Stimulated activated CD8-positive, alpha-beta memory T cell treated with anti-CD3 and anti-CD28 coated beads, Interleukin-7, amount 100 ng/mL, for 48 hours (primary cell): ENCODE measurements at places on chromosomes 13 and 19.

DNA sequence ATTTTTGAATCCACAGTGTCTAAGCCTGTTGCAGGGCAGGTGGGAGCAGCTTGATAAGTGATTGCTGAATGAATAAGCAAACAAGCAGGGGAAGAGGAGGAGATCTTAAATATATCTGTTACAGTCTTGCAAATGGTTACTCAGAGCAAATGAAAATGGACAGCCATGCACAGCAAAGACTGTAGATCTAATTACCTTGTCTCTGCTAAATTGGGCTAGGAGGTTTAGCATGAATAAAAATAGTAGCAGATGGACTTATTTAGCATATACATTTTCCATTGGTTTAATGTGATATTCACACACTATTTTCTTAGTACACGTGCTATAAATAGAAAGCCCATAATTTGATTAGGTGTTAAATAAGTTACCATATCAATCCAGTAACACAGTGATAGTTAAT is 72.9 kb upstream of the FARP1 start:
- DNase-seq, result no peak

DNA sequence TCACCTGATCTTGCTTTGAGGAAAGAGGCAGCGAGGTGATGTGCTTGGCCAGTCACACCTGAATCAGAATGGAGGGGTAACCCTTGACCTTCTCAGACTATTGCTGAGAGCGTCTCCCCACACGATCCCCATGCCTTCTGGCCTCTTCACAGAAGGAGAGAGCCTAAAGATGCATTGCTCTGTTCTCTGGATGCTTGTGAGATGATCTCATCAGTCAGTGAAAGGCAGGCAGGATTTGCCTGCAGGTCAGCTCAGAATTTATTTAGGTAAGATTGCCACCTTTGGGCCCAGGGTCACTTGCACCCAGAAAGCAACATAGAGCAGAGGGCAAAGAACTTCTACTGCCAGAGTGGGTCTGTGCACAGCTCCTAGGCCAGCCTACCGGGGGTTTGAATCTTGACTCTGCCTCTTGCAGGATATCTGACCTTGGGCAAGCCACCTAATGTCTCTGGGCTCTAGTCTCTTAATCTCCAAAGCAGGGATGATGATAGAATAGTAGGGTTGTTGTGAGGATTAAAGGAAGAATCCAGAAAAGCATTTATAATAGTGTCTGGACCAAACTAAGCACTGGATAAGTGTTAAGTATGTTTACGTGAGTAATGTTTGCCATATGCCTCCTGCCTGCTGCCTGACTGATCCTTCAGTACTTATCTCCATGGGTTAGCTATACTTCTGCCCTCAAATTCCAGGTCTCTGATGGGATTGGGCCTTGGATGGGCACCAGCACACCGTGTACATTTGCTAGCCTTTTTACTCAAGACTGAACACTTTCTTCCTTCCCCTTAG is 8.4 kb upstream of the FLT1 start:
- DNase-seq, result no peak

GRCh38 chr13:102090532-102090931 is 311.3 kb downstream of the FGF14 start:
- DNase-seq, result no peak

DNA sequence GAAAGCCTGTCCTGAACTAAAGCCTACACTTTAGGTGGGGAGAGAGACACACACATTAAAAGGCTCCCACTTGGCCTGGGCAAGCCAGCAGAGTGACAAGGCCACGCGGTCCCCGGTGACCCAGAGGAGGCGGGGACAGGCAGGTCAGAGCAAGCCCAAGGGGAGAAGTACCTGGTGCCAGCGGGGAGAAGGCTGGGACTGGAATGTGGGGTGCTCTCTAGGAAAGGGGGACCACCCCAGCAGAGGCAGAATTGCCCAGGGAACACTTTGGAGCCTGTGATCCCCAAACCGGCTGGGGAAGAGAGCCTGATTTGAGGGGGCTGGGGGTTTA is 82.3 kb downstream of the RAB20 start:
- no peak for DNase-seq

- no peak for DNase-seq
Observed at GRCh38 chr13:22447132-22447886, 733.5 kb upstream of the SGCG start.

- DNase-seq, result no peak
Observed at GRCh38 chr19:34236035-34236987, 18.0 kb upstream of the GARRE1 start.

DNA sequence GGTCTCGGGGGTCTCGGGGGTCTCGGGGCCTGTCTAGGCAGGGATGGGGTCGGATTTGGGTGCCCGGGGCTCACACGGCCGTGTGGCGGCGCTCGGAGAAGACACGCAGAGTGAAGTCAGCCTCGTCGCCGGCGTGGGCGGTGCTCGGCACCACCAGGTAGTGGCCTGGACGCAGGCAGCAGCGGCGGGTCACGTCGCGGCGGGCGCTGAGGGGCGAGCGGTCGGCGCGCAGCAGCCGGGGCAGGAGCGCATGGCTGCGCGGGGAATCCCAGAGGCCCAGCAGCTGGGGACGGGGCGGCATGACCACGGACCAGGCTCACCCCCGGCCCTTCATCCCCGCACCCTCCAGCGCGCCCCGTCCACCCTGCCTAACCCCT is 8.2 kb downstream of the CAPN12 start:
- no peak for DNase-seq

GRCh38 chr13:94966422-94966955 is 254.1 kb upstream of the SOX21 start:
- no peak for DNase-seq

DNA sequence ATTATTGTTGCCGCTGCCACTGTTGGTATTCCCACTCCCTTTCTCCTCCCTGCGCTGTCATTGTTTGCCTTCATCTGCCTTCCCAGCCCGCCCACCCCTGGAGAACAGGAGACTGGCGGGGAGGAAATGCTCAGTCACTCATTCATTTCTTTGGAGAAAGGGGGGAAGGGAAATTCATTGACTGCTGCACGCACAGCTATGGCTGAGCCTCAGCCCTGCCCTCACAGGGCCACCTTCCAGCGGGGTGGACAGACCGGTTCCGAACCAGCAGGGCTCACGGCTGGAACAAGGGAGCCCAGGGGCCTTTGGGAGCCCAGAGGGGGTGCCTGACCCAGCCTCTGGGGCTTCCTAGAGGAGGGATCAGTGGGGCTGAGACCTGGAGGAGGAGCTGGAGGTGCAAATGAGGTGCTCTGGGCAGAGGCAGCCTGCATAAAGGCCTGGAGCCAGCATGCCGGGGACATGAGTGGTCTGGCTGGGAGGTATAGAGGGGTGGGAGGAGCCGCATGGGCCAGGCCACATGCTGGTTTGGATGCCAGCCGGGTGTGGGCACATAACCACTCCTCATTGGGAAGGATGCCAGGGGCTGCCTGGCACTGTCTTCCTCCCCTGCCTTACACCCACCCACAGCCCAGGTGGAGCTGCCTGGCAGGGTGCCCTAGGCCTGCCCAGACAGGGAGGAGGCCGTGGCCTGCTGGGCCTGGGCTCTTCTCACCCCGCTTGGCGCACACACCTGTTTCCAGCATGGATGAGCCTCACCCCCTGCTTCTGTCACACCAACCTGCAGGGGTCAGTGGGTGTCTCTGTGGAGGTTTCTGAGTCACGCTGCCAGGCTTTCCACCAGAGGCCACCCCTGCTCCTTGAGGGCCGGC is 26.8 kb downstream of the PPP5C start:
- DNase-seq, result no peak

GRCh38 chr19:10102787-10103236 is 334 bp upstream of the ANGPTL6 start:
- DNase-seq, result no peak

- no peak for DNase-seq
Observed at GRCh38 chr13:73171926-73172325, 113.1 kb downstream of the KLF5 start.

GRCh38 chr13:79456656-79457365 is 24.1 kb upstream of the NDFIP2 start:
- DNase-seq, result no peak

DNA sequence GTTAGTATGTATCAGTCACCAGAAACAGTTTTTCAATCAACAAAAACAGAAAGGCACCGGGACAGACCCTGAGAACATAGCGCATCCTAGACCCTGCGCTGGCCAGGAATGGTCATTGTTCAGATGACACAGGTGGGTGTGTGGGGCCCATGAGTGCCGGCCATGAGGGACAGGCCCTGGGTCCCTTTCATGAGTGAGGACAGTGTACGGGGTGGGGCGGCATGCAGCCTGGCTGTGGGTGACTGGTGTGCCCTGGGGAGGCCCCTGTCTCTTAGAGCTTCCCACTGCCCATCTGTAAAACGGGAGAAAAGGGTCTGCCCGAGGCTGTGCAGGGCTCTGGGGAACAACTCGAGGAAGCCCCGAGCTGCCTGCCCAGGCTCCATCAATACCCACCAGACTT is 25.8 kb downstream of the PBX4 start:
- DNase-seq, result no peak

DNA sequence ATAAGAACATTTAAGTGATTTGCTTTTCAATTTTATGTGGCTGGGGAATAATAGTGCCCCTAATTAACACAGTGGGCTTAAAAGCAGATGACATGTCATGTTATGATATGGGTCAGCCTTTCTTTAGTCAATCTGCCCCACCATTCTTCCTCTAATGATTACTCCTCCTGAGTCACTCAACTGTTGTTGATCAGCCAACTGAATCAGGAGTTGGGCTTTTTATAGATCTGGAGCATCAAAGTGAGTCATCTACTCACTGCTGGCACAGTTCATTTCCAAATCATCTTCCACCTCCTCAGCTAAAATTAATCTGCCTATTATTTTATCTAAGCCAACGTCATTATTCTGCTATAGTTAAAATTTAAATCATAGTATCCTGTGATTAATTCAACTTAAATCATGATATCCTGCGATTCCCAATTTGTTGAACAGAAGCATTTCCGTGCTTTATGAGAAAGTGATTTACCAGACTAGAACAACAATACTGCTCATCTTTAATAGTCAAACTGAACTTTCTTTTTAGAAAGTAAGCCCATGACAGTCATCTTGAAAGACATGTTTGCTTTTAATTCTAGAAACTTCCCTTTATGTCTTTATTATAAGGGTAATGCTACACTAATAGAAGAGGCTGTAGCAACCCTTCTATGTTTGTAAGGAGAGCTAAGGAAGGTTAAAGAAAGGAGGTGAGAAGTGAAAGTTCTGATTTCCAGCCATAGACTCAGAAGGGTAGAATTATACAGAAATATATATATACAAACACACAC is 551.4 kb downstream of the TBC1D4 start:
- no peak for DNase-seq

DNA sequence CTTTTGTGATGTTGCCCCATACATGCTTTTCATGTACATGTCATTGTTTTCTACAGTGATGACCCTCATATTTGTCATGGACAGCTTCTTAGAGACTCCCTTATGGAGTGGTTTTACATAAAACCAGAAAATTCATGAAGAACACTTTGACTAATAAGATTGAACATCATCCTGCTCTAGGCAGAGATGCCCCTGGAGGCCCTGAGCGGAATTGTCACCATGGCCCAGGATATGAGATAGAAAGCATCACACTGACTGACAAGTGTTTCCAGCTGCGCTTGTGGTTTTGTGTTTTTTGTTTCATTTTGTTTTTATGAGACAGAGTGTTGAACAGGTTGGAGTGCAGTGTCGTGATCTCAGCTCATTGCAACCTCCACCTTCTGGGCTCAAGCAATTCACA is 22.2 kb downstream of the ZNF701 start:
- DNase-seq, result no peak

- no peak for DNase-seq
Observed at GRCh38 chr19:7926727-7927604, 1.0 kb upstream of the CTXN1 start.
